ENCODE measurements at places on chromosomes 16 and 17.
A peak's percentile ranks its signal among the peaks of the same experiment; 100 is the strongest.

- DNase-seq: no peak
Measured at GRCh38 chr17:10789694-10790271, 14.1 kb downstream of the TMEM238L start.

DNA sequence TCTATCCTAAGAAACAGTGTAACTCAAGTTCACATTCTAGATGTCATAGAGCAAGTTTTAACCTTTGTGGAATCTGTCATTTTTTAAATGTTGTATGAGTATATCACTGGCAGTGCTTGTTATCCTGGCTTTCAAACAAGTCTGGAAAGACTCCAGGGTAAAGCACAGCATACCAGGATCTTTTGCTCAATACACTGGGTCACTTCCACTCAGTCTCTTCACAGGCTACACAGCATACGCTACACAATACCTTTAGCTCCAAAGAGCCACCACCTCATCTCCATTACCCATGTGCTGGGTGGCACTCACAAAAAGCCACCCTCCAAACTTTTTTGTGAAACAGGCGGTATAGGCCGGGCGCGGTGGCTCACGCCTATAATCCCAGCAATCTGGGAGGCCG lies 69.5 kb downstream of the PARN start:
- DNase-seq: no peak

DNA sequence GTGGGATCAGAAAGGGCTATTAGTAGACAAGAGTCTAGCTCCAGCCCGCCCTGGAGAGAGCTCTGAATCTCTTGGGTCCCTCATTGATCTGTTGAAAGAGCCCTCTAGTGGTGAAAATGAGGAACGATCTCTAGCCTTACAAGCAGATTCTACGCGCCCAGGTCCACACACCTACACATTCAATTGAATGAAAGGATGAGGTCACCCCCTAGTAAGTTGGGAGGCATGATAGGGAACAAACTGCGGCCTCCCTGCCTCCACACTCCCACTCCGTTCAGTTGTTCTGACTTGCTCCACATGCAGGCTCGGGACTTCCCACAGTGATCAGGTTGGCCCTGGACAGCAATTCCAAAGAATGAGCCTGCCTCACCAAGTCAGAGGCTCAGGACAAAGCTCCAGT lies 2.9 kb upstream of the CACNG3 start:
- DNase-seq: peak; percentile 32

- peak; percentile 56 for DNase-seq
Measured at GRCh38 chr17:49523706-49524472, 28.8 kb downstream of the NGFR start.

- no peak for DNase-seq
Measured at GRCh38 chr16:19809121-19809635, 75.5 kb downstream of the GPRC5B start.

DNA sequence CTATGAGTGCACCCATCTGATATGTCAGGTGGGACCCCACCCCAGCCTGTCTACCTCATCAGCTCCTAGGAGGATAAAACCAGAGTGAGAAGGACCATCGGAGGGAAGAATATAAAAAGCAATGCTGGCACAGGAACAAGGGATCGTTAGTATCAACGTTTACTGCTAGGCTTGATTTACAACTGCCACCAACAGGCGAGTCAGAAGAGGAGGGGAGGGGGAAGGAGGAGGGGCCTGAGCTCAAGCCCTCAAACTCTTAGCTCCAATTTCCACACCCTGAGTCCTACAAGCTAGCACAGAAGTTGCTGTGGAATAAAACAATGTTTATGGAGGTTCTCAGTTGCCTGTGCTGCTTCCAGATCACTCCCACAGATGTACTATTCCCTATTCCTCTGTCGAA lies 234.5 kb downstream of the C16orf78 start:
- DNase-seq: no peak

- no peak for DNase-seq
Measured at GRCh38 chr17:47739150-47739549, 6.1 kb downstream of the TBX21 start.

DNA sequence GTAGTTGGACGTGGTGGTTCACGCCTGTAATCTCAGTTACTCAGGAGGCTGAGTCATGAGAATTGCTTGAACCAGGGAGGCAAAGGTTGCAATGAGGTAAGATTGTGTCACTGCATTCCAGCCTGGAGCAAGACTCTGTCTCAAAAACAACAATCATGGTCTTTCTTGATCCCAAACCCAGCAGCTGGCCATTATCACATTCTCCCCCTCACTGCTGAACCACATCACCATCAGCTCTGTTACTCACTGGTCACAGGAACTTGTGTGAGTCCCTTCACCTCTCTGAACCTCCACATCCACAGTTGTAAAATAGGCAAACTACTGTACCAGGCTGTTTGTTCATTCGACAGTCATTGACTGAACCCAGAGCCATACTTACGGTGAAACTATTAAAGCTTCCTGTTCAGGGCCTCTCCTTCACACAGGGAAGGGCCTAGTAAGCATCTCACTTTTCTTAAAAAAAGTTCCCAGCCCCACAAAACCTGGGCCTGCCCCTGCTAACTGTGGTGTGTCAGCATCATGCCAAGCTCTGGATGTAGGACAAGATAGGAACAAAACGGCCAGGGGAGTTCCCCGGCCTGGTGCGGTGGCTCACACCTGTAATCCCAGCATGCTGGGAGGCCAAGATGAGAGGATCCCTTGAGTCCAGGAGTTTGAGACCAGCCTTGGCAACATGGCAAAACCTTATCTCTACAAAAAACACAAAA lies 104.7 kb downstream of the COPRS start:
- DNase-seq: no peak

GRCh38 chr16:15704545-15704987 lies 54.5 kb downstream of the NDE1 start:
- DNase-seq: peak; percentile 82

GRCh38 chr17:27985306-27985705 lies 57.2 kb upstream of the NLK start:
- DNase-seq: no peak

- DNase-seq: peak; percentile 84
Measured at GRCh38 chr17:41801374-41802271, 10.1 kb downstream of the P3H4 start.

DNA sequence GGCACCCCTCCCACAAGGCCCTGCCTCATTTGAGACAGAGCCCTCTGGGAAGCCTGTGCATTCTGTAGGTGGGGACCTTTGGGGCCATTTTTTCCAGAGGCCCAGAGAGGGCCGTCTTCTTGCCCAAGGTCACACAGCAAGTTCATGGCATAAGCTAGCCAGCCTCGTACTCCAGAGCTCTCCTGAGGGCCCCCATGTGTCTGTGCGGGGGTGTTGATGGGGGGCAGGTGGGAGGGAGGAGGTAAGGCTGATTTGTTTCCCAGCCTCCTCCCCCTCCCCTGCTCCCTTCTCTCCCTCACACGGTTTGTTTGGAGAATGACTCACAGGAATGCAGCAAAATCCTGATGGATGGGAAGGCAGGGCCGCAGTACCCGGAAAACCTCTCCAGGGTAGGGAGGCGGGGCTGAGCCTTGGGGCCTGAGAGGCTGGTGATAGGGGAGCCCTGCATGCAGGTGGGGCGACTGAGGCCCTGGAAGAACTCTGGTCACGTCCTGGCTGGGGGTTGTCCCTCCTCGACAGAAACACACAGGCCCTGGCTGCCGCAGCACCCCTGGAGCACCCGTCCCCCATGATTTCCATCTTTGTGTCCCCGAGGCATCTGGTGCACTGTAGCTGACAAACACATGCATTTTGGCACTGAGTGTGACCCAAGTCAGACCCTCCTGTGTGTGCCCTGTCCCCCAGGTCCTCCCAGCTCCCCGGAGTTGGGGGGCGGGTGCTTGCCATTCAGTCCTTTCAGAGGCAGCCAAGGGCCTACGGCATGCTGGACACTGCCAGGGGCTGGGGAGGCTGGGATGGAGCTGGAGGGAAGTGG lies 29.7 kb downstream of the RAI1 start:
- DNase-seq: no peak

- DNase-seq: no peak
Measured at GRCh38 chr17:82582213-82582612, 62.7 kb downstream of the FOXK2 start.

DNA sequence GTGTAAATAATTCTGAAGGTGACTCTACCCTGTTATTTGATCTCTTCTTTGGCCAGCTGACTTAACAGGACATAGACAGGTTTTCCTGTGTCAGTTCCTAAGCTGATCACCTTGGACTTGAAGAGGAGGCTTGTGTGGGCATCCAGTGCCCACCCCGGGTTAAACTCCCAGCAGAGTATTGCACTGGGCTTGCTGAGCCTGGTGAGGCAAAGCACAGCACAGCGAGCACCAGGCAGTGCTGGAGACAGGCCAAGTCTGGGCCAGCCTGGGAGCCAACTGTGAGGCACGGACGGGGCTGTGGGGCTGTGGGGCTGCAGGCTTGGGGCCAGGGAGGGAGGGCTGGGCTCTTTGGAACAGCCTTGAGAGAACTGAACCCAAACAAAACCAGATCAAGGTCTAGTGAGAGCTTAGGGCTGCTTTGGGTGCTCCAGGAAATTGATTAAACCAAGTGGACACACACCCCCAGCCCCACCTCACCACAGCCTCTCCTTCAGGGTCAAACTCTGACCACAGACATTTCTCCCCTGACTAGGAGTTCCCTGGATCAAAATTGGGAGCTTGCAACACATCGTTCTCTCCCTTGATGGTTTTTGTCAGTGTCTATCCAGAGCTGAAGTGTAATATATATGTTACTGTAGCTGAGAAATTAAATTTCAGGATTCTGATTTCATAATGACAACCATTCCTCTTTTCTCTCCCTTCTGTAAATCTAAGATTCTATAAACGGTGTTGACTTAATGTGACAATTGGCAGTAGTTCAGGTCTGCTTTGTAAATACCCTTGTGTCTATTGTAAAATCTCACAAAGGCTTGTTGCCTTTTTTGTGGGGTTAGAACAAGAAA lies 5.1 kb downstream of the STH start:
- no peak for DNase-seq

DNA sequence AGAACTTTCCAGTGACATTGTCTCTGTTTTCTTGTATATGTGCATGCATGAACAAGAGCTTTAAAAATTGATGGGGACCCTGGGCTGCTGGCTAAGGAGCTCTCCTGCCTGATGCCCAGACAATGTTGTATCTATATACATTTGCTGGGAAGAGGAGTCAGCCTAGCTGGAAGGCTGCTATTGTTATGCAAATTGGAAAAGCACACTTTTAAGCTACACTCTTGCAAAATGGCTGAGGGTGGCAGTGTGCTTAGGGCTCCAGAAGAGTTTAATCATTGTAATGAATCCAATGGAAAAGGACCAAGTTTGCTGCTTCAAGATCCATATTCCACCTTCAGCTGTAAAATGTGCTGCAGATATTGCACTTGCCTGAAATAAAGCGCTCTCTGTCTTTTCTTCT lies 171.8 kb downstream of the PRKCA start:
- DNase-seq: no peak

GRCh38 chr16:70724146-70725023 lies 38.5 kb upstream of the MTSS2 start:
- no peak for DNase-seq

DNA sequence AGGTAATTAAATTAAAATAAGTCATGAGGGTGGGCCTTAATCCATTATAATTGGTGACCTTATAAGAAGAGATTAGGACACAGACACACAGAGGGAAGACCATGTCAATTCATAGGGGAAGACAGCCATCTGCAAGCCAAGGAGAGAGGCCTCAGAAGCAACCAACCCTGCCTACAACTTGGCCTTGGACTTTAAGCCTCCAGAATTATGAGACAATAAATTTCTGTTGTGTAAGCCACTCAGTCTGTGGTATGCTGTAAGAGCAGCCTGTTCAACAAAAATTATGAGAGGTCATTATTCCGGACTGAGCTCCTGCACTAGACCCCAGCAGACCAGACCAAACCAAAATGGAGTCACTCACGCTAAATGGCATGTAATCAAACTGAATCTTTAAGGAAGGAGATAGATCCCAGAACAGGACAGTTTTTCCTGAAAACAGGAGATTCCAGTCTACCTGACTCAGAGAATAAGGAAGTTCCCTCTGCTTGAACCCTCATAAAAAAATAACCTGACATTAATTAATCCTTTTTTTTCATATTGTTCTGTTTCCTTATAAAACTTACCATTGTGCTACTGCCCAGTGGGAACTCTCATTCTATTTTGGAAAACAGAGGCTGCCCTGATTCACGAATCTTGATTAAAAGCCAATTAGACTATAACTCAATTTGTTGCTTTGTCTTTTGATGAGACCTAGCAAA lies 74.3 kb downstream of the DNAH3 start:
- no peak for DNase-seq

DNA sequence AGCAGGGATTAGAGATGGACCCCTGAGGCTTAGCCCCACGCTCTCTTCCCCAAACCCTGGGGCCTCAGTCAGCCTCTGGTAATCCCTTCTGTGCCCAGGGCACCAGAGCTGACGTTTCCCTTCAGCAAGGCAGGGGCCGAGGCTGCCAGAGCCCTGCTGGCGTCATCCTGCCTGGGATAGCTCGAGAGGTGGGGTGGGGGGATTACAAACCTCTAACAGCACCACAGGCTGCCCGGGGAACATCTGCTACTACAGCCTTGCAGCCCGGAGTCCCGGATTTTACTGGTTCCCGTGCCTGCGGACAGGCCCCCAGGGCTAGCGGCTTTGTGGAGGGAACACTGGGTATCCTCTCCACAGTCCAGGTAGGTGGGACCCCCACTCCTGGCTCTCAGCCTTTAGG lies at the start of gene AANAT:
Gene AANAT (plus strand): TSS at position 238 of the 400 bp plus-strand sequence. CDS start 1,144 bp downstream, outside the sequence.
- no peak for DNase-seq

DNA sequence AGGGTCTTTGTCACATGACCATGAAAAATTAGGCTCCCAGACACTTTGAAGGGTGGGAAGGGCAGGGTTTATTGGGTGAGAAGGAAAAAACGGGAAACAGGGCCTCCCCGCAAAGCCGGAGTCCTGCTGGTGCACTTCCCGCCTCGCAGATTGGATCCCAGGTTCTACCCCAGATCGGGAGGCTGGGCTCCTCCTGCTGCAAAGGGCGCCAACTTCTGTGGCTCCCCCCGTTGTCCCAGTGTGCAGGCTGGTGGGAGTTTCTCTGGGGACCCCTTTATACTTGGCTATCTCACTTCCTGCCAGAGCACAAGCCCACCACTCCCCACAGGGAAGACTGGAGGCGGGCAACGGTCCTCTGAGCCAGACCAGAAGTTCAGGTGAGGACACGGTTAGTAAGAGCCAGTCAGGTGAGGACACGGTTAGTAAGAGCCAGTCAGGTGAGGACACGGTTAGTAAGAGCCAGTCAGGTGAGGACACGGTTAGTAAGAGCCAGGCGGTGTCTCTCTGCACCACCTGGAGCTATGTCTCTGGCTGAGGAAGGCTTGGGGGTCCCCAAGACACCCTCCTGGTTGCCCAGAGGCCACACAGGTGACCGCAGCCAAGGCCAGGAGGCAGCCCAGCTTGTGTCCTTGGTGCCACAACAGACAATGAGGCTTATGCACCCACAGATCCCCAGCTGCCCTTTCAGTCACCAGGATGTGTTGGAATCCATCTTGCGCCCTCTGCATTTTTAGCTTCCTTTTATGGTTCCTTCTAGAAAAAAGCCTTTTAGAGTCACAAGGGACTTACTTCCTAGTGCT lies 48.1 kb upstream of the CHMP6 start:
- no peak for DNase-seq

Data from CD4-positive, alpha-beta T cell treated with Interleukin-6 for 4 hours (primary cell).